ENCODE measurements at places on chromosomes 5 and 9.
A peak's percentile ranks its signal among the peaks of the same experiment; 100 is the strongest.

DNA sequence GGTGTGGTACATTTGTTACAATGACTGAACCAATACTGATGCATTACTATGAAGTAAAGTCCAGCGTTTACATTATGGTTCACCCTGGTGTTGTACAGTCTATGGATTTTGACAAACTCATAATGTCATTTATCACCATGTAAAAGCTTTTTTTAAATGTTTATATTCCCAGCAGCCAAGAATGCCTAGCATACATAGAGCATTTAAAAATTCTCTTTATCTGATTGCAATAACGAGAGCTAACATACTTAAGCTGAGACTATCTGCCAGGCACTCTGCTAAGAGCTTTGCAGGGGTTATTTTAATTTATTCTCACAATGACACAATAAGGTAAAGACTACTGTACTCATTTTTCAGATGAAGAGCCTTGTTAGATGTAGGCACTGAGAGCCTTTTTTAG, 24.1 kb downstream of the PRDM6 start:
- no peak for DNase-seq

- DNase-seq: no peak
Observed at GRCh38 chr9:104798209-104798995, 34.5 kb downstream of the NIPSNAP3B start.

DNA sequence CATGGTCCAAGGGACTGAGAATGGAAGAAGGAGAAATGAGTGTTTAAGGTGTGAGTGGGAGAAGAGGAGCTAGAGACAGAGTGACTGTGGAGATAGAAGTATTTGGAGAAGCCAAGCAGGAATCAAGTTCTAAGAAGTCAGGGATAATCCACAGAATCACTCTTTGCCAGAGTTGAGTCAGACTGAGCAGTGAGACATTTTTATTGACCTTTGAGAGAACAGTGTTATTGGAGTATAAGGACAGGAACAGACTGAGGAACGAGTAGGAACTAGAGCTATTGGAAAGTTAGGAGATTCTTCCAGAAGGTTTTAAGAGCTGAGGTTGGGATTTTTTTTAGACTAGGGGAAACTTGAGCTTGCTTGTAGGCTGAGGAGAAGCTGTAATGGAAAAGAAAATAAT, 37.2 kb downstream of the RCL1 start:
- peak; percentile 66 for DNase-seq

- peak; percentile 77 for DNase-seq
Observed at GRCh38 chr5:112492291-112492690, 73.2 kb upstream of the EPB41L4A start.

GRCh38 chr5:132414634-132415378, 45.3 kb downstream of the SLC22A5 start:
- peak; percentile 73 for DNase-seq
